ENCODE measurements at places on chromosomes 12 and 14.

DNA sequence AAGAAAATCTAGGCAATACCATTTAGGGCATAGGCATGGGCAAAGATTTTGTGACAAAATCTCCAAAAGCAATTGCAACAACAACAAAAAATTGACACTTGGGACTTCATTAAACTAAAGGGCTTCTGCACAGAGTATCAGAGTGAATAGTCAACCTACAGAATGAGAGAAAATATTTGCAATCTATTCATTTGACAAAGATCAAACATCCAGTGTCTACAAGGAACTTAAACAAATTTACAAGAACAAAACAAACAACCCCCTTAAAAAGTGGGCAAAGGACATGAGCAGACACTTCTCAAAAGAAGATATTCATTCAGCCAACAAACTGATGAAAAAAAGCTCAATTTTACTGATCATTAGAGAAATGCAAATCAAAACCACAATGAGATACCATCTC, 44.1 kb upstream of the PZP start:
- no peak for DNase-seq

DNA sequence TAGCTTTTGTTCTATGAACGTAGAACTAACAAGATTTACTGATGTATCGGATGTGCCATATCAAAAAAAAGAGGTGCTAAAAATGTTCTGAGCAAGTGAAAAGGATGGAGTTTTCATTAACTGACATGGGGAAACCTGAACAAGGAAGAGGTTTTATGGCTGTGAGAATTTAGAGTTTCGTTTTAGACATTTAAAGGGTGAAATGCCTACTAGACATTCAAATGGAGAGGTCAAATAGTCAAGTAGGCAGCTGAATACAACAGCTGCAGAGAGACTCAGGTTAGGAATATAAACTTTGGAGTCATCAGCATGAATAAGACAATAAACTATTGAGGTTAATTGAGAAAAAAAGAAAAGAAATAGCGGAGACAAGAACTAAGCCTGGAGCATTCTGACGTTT, 364.9 kb upstream of the GARIN6 start:
- DNase-seq, result no peak

- DNase-seq, result peak; percentile 13
Measured at GRCh38 chr14:42110167-42110566, 503.5 kb downstream of the LRFN5 start.

GRCh38 chr12:18651525-18651924, 86.3 kb downstream of the PLCZ1 start:
- no peak for DNase-seq

- no peak for DNase-seq
Measured at GRCh38 chr14:64758025-64758521, 53.8 kb downstream of the PLEKHG3 start.

DNA sequence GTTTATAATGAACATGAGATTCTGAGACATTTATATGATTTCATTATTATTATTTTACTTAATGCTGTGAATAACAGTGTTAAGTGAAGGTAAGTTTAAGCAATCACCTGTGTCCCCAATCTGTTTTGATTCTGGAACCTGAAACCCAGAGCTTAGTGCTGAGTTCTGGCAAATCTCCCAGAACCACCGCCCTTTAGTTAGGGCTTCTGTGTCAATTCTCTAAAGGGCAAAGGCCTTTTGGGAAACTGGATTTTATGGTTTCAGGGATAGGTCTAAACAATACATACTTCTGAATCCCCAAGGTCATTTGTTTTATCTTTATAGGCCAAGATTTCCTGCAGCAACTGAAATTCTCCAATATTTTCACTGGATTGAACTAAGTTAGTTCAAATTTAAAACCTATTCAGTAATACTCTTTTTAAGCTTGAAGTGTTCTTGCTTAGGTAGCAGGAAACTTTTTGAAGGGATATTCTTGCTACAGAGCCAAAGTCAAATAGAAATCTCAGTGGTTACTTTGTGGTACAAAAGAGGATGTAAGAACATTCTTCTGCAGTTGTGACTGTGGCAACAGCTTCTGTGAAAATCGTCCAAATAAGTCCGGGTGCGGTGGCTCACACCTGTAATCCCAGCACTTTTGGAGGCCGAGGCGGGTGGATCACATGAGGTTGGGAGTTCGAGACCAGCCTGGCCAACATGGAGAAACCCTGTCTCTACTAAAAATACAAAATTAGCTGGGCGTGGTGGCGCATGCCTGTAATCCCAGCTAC, 10.0 kb upstream of the PKP2 start:
- no peak for DNase-seq

DNA sequence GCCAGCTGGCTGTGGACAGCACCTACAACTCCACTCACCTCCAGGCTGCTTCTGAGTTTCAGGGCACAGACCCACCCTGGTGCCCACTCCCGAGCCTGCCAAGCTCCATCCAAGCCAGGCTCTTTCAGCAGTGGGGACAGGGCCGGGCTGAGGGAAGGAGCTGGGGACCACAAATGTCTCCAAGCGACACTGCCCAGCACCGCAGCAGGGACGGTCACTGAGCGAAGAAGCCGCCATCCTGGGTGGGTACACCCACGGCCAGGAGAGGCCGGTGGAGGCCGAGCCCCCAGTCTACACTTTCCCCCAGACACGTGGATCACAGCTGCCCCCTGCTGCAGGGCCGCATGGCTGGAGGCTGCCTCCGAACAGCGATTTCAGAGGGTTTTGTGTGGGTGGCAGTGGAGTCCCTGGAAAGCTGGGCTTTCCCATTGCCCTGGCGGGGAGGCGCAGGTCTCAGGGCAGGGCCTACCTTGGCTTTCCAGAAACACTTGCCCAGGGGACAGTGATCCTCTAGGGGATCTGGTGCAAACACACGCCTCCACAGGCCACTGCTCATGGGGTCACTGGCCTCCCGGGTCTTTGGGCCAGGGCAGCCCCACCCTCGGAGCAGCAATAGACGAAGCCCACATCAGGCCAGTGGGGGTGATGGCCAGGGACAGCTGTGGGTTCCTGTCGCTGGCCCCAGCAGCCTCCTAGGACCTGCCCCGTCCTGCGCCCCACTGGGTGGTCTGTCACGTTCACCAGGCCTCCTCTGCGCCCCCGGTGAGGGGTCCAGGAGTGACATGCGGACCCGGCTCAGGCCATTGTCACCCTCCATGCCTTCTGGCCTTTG, 1.2 kb upstream of the GPR132 start:
- no peak for DNase-seq

DNA sequence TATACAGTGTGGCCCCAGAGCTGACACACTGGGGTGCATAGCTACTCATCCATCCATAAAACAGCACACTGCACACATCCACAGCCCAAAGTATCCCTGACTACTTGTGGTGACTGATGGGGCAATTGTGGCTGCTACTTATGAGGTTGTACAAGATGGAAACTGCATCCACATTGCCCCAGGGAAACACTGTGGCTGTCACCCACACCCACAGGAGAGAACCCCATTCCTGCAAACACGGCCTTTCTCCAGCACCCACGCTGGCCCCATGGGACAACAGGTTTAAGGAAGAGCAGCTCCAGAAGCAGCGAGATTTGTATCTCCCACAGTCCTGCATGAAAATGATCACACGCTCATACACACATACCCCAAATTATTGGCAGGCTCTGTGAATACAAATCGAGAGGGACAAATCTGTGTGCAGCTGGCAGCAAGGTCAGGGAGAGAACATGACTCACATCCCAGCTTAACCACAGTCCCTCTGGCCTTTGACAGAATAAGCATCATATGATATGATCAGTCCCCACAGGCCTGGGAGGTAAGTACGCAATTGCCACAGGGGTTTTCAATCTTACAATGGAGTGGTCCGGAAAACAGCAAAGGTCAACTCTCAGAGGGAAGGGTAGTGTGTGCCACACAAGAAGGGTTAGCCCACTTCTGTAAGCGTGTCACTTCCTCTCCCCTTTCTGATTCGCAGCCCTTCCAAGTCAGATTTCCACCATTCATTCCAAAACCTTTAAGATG, 61.9 kb downstream of the ESR2 start:
- DNase-seq, result no peak

DNA sequence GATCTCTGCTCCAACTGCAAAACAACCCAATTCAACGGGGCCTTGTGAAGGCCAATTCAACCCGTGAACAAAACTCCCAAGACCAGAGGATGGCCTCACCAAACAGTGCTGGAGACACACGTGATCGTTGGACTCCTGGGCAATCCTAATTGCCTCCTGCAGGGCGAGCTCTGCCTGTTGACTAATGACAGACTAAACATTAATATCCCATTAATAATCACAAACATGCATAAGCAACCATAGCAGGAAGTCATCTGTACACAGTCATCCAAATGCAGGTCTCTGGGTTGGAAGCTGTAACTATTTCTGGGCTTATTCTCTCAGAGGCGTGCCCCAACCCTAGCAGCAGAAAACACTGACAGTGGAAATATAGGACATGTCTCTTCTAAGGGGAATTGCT, 21.0 kb downstream of the ANAPC5 start:
- DNase-seq, result no peak

DNA sequence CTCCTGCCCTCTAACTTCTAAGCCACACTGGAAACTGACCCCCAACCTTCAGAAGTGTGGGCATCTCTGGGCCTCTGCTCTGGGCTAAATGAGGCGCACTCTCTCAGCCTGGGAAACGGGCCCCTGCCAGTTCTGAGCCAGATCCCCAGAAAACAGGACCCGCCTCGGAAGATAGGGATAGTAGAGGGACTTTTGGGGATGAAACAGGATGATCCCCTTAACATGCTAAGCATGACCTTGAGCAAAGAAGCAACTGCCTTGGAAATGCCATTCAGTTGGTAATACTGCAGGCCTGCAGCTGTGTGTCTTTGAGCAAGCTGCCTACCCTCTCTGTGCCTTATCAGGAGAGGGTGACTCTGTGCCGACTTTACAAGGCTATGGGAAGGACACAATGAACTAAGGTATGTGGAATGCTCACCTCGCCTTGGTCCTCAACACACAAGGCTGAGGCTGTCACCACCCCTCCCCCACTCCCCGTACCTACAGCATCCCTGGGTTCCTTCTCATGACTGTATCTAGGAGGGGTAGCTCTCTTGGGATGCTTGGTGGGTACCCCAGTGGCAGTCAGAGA, 54.0 kb downstream of the NCOR2 start:
- DNase-seq, result no peak

- DNase-seq, result peak; percentile 7
Measured at GRCh38 chr14:89206389-89207031, 210.5 kb downstream of the FOXN3 start.

DNA sequence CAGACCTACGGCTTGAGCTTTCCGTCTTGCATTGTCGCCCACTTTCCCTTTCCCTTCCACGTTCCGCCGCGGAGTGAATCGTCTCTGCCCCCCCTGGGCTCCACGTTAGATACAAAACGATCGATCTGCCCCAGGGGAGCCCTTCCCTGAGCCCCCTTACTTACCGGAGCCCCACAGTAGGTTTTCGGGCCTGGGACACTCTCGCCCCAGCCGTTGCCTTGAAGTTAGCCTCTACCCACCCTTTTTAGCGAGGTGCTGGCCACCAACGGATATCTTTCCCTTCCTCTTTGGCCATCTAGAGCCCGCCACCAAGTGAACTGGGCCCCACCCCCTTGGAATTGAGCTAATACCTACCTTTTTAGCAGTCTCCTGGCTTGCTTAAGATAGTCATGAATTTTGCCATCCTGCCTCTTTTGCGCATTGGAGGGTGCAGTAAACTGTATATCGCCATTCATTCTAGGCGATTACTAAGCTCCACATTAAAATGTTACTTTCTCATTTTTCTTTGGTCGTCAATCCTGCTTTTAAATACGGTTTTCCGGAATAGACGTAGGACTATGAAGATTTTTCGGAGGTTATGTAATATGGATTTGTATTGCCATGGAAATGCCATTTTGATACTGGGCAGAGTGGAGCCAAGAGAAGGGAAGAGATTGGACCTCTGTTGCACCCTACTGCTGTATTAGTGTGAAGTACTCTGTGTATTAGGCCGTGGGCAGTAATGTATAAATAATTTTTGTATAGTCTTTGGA, 764 bp downstream of the RBM25 start:
- no peak for DNase-seq

DNA sequence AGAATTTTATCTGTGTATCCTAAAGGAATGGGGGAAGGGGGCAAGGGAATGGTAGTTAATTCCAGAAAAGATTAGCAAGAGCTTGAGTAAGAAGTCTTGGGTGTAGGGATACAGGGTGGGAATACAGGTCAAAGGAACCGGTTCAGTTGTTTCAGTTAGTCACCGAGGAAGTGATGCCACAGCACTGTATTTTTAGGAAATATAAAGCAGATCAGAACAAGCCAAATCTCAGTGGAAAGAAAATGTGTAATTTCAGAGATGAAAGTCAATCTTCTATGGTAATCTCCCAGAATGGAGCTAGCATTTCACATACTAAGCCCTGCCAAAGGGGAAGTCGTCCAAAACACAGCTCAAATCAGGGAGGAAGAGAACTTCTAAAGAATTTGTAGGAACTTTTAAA, 4.7 kb upstream of the TUBA1C start:
- DNase-seq, result no peak

All from GM04504 (cell line).